EL (cell line): ENCODE measurements at places on chromosomes 7 and 10.
A peak's percentile ranks its signal among the peaks of the same experiment; 100 is the strongest.

GRCh38 chr7:13990984-13991790, 1.7 kb upstream of the ETV1 start:
- peak; percentile 98 for DNase-seq

DNA sequence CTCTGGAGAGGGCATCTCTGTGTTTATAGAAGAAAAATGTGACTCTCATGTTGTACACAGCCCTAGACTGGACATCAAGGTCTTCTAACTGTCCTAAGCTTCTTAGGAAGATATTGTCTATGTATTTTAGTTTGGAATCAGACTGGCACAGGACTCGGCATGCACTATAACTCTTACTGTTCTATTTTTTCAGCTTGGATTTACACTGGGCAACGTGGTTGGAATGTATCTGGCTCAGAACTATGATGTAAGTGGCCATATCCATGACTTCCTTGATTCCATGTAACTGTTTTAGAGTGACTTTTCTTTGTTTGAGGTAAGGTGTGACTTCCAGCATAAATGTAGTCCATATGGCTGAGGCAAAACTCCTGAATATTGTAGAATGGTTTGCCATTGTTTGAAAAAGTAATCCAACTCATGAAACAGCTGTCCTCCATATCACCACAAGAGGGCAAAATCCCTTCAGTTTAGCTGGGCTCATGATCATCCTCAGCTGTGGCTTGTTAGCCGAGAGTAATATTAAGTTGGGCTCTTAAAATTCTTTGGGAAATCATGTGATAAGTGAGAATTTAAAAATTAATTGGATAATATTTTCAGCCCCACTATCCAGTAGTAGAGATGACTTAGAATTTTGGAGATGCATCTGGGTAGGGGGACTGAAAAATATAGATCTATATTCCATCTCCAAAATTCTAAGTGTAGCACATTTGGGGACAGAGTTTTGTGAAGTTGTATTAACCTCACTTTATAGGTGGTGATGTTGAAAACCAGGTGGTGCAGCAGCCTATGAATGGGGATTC, 10.4 kb downstream of the STMP1 start:
- DNase-seq, result peak; percentile 71

- peak; percentile 85 for DNase-seq
These were observed 177.9 kb downstream of the TAX1BP1 start for GRCh38 chr7:27917774-27918314.

GRCh38 chr7:25684360-25684759, 456.1 kb upstream of the NPVF start:
- no peak for DNase-seq

DNA sequence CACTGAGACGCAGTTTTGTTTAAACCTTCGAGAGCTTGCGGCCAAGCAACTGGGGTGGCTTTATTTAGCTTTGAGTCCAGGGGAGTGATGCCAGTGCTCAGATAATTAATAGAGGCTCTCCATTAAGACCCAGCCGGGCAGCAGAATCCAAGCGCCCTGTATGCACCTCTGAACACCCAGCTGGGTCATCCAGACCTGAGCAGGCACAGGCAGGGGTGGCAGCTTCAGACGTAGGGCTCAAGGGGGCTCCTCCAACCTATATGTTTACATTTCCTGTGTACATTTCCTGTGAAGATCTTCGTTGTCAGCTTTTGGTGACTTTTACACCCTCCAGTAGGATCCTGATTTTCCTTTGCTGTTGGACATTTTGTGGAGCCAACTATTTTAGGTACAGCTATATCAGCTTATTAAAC, 719.5 kb downstream of the LRMDA start:
- DNase-seq, result no peak

DNA sequence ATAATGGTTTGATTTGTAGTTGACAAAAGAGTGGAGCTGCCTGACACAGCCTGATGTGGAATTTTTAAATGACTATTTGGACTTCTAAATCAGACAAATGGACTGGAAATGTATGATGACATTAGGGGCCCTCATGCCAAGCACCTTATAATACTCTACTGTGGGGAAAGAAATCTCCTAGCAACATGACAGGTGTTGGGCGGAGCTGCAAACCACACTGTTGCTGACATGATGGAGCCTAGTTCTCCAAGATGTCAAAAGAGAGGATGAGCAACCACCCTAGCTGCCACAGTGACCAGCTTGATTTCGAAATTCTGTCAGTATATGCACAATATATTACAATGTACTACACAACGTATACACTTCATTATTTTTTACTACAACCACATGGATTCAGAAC, 65.8 kb downstream of the RHOBTB1 start:
- DNase-seq, result no peak

GRCh38 chr7:40301486-40302068, 166.8 kb downstream of the SUGCT start:
- DNase-seq, result peak; percentile 8

DNA sequence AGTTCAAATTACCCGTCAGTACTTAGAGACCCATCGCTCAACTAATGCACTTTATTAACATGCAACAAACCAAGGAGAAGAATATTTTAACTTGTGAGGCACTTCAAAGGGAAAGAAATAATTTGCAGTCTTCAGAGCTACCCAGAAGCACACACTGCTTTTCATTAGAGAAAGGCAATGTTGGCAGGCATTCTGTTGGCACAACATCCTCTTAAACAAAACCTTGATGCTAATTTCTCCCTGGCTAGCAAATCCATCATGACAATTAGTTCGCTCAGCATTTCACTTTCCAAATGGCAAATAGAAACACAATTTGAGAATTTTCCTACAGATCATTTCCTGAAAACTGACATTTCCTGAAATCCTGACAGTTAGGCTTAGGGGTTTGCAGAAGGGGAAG, 155.6 kb upstream of the FAM13C start:
- no peak for DNase-seq

GRCh38 chr10:18879284-18879683, 169.3 kb upstream of the MALRD1 start:
- no peak for DNase-seq

DNA sequence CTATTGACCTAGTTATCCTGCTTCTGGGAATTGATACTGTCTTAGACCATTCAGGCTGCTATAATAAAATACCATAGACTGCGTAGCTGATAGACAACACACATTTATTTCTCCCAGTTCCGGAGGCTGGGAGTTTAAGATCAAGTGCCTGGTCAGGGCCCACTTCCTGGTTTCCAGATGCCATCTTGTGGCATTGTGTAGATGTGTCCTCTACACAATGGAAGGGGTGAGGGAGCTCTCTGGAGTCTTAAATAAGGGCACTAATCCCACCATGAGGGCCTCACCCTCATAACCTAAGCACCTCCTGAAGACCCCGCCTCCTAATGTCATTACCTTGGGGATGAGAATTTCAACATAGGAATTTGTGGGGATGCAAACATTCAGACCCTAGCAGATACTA, 62.4 kb downstream of the SLC35B4 start:
- DNase-seq, result peak; percentile 29

GRCh38 chr7:139829775-139830117, 682 bp downstream of the TBXAS1 start:
- no peak for DNase-seq

GRCh38 chr10:1232164-1232911, 176.2 kb downstream of the WDR37 start:
- no peak for DNase-seq

GRCh38 chr10:90862908-90863514, 5.2 kb upstream of the HTR7 start:
- DNase-seq, result peak; percentile 42

GRCh38 chr7:157463245-157463644, 126.4 kb downstream of the DNAJB6 start:
- DNase-seq, result no peak

DNA sequence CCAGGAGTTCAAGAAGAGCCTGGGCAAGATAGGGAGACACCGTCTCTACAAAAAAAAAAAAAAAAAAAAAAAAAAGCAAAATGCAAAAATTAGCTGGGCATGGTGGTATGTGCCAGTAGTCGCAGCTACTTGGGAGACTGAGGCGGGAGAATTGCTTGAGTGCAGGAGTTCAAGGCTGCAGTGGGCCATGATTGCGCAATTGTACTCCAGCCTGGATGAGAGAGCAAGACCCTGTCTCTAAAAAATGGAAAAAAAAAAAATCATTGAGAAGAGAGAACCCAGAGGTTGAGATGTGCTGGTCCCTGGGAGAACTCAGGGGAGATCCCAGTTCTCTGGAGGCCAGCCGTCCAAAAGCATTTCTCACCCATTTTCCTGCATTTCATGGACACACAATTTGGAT, 95.2 kb downstream of the GALNT17 start:
- no peak for DNase-seq
